ENCODE measurements at places on chromosomes 16 and 17.

DNA sequence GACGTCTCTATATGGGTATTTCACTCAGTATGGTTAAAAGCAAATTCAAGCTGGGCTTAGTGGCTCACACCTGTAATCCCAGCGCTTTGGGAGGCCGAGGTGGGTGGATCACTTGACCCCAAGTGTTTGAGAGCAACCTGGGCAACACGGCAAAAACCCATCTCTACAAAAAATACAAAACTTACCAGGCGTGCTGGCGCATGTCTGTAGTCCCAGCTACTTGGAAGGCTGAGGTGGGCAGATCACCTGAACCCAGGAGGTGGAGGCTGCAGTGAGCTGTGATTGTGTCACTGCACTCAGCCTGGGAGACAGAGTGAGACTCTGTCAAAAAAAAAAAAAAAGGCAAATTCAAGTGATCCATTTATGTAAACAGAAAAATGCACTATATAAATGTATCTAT lies 1.3 kb upstream of the TNFRSF17 start:
- DNase-seq, result no peak

- no peak for DNase-seq
Observed at GRCh38 chr17:4176808-4177472, 33.9 kb downstream of the CYB5D2 start.

- no peak for DNase-seq
Observed at GRCh38 chr17:72182371-72182873, 61.6 kb downstream of the SOX9 start.

- no peak for DNase-seq
Observed at GRCh38 chr16:53220585-53220984, 165.8 kb downstream of the CHD9 start.

DNA sequence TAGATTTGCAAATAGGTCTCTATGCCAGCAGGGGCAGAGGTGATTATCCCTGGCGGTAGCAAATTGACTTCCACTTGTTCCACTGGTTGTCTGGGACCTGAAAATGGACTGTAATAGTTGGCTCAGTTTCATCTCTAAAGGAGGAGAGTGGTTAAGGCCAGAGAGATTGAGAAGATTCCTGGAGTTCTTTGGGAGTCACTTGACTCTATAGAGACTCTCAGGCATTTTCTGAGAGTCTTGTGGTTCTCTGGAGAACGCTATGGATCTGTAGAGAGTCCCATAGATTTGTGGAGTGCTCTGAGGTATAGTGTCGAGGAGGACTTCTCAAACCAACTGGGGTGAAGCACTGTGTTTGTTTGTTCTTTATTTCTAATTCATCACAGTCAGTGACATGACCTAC lies 8.9 kb upstream of the PMP22 start:
- DNase-seq, result no peak

- no peak for DNase-seq
Observed at GRCh38 chr16:67395458-67396158, 2.3 kb upstream of the TPPP3 start.

- DNase-seq, result no peak
Observed at GRCh38 chr16:85455534-85455933, 157.6 kb upstream of the GSE1 start.

DNA sequence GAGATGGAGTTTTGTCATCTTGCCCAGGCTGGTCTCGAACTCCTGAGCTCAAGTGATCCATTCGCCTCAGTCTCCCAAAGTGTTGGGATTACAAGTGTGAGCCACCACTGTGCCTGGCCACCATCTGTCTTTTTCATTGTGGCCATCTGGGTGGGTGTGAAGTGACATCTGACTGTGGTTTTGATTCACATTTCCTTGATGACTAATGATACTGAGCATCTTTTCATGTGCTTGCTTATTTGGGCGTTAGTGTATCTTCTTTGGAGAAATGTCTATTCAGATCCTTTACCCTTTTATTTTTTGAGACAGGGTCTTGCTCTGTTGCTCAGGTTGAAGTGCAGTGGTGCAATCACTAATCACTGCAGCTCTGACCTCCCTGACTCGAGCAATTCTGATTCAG lies 53.9 kb upstream of the ERN1 start:
- no peak for DNase-seq

- DNase-seq, result no peak
Observed at GRCh38 chr17:67569873-67570272, 147.9 kb upstream of the NOL11 start.

- DNase-seq, result no peak
Observed at GRCh38 chr16:19929062-19929511, 44.4 kb upstream of the GPRC5B start.

DNA sequence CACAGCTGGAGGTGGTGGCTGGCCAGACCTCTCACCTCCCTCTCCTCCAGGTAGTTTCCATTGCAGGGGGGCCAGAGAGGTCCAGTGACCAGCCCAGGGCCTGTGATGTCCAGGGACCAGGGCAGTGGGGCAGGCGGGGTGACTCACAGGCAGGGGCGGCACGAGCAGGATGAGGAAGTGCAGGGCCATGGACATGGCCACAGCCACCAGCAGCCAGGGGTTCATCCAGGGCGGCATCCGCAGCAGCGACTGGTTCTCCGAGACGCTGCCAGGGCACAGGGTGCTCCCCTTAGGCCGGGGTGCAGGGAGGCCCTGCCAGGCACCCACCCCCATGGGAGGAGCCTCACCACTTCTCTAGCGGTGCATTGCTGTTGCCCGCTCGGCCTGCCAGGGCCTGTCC lies 12.9 kb upstream of the P2RX1 start:
- no peak for DNase-seq

DNA sequence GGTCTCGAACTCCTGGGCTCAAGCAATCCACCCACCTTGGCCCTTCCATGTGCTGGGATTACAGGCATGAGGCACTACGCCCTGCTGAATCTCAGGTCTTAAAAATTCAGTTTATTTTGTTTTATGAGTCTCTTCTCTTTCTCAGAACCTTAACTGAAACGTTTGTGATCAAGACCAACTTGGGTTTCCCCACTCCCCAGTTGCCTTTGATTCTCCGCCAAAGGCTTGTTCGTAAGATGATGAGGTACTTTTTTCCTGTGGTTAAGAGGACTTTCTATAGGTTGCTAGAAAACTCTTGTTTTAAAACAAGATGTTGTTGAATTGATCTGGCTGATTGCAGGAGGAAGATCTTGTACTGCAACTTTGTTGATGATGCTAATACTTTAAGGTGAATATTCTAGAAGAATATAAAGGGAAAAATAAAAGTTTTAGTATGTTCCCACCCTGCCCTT lies 11.7 kb downstream of the ABCC1 start:
- DNase-seq, result no peak

GRCh38 chr17:76927577-76927976 lies 59.4 kb downstream of the MGAT5B start:
- DNase-seq, result no peak

GRCh38 chr17:17093764-17094163 lies 51.5 kb downstream of the MPRIP start:
- no peak for DNase-seq

DNA sequence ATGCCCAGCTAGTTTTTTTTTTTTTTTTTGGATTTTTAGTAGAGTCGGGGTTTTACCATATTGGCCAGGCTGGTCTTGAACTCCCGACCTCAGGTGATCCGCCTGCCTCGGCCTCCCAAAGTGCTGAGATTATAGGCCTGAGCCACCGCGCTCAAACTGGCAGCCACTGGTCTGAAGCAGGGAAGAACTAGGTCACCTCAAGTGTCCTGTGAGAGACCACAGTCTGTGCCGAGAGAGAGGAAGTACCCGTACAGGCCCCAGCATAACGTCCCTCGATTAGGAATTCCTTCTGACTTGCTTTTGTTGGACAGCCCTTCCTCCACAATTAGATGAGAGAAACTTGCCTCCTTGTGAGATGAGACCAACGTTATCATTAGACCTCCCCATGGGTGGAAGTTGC lies 13.7 kb upstream of the CD300E start:
- no peak for DNase-seq

- no peak for DNase-seq
Observed at GRCh38 chr16:87006021-87006420, 311.2 kb downstream of the C16orf95 start.

DNA sequence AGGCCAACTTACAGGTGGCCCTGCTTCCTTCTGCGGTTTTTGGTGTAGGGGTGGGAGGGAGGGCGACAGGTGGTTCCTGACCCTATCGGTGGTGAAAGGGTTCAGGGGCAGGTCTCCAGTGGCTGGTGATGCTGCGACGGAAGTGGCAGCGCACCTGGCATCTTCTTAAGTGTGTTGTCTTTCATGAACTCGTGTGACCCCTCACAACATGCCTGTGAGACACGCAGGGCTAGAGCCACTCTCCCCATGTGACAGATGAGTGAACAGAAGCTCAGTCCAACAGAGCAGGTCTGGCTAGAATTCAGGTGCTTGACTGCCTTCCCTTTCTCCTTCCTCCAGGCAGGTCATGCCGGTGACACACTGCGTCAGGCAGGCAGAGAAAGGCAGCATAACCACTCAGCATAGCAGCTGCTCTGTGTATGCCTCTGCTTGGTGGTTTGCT lies 8.0 kb downstream of the TNFAIP1 start:
- no peak for DNase-seq

- no peak for DNase-seq
Observed at GRCh38 chr17:79951361-79952264, 84.1 kb downstream of the TBC1D16 start.

DNA sequence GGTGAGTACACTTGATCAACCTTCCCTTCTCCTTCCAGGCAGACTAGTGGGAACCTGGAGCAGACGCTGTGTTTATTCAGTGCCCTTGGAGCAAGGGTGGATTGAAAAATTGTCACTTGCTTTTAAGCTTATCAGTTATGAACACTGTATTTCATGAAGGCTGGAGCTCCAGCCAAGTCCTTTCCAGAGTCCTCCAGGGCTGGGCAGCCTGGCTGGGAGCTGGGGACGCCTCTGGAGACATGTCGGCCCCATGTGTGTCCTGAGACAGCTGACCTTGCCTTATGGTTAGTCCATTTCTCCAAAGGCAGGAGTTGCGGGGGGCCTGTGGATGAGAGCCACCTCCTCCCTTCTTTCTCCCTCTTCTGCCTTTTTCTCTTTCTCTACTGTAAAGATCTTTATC lies 67.0 kb downstream of the RAP1GAP2 start:
- DNase-seq, result no peak

GRCh38 chr17:55444471-55445441 lies 23.1 kb upstream of the MMD start:
- DNase-seq, result no peak

DNA sequence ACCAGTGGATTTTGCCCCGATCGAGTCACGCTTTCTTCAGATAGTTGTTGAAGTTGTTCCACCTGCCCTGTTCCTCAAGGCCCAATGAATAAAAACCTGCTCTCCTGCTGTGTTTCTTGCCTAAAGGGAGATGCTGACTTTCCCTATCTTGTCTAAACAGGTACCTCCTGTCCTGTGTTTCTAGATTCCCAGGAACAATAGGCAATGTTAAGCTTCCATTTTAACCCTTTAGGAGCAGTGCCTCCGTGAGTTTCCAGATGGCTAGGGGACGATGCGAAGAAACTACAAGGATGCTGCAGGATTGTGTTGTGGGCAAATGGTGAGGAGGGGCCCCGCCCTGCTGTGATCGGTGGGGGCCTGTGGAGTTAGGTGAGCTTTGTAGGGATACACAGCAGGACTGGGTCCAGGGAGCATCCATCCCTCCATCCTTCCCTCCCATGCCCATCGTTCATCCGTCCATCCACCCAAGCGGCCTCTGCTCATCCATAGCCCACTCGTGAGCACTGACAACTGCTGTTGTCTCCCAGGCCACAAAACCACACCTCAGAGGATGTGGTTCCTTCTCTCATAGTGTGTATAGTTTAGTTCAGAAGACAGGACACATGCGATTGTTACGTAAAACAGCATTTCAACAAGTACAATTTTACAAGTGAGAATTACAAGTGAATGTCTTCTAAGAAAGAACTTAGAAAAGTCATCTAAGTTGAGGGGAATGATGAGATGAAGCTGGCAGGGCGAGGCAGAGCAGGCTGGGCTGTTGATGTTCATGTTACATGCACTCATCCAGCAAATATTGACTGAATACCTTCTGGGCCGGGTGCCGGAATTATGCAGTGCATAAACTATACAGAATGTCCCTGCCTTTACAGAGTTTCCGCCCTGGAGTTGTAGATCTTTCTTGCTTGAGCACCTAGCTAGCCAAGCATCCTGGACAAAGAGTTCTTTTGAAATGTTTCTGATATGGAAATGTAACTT lies 5.2 kb downstream of the ARSG start:
- no peak for DNase-seq

- no peak for DNase-seq
Observed at GRCh38 chr16:84825896-84826557, 6.2 kb downstream of the CRISPLD2 start.

GRCh38 chr16:29837841-29838240 lies 17.6 kb downstream of the MVP start:
- DNase-seq, result no peak

DNA sequence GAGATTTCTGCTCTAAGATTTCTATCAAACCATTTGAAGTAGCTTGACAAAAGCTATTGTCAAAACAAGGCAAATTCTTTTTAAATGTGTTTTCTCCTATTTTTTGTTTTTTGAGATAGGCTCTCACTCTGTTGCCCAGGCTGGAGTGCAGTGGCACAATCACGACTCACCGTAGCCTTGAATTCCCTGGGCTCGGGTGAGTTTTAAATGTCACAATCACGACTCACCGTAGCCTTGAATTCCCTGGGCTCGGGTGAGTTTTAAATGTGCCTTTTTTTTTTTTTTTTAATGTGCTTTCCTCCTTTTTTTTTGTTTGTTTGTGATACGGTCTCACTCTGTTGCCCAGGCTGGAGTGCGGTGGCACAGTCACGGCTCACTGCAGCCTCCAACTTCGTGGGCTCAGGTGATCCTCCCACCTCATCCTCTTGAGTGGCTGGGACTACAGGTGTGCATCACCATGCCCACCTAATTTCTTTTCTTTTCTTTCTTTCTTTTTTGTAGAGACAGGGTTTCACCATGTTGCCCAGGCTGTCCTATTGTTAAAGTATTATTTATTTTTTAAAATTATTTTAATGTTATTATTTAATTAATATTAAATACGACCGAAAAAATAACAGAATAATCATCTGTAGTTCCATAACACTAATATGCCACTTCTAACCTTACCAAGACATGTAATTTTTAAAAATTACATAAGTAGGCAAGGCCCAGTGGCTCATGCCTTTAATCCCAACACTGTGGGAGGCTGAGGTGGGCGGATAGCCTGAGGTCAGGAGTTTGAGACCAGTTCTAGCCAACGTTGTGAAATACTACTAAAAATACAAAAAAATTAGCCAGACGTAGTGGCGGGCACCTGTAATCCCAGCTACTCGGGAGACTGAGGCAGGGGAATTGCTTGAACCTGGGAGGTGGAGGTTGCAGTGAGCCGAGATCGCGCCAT lies 69.7 kb upstream of the FA2H start:
- DNase-seq, result no peak

GRCh38 chr17:27603880-27604794 lies 26.9 kb upstream of the LGALS9 start:
- DNase-seq, result no peak

DNA sequence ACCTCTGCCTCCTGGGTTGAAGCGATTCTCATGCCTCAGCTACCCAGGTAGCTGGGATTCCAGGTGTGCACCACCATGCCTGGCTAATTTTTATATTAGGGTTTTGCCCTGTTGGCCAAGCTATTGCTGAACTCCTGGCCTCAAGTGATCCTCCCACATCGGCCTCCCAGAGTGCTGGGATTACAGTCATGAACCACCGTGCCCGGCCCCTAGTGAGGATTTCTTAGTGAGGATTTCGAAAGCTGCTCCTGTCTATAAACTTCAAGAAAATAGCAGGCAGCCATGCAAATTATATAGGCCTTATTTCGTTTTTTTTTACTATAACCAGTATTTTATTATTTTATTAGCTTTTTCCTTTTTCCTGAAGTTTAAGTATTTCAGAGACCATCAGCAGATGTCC lies 41.6 kb downstream of the EPN2 start:
- DNase-seq, result no peak

GRCh38 chr17:66965801-66966262 lies 1.3 kb downstream of the CACNG4 start:
- no peak for DNase-seq

GRCh38 chr17:1830288-1830687 lies 483 bp downstream of the RPA1 start:
- DNase-seq, result no peak

Measured in CMK (cell line).